ENCODE measurements at places on chromosomes 1 and 21. TPM values are rescaled to one million over a fixed set of nuclear protein-coding genes. Genes with fewer than 3 reads are reported as not detected.

DNA sequence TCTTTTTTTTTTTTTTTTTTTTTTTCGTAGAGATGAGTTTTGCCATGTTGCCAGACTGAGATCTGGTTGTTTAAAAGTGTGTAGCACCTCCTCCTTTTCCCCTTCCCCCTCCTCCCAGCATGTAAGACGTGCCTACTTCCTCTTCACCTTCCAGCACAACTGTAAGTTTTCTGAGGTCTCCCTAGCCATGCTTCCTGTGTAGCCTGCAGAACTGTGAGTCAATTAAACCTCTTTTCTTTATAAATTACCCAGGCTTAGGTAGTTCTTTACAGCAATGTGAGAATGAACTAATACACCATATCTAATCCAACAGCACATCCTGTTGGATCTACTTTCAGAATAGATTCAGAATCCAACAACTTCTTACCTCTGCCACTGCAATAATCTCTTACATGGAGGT lies 111.1 kb downstream of the CLIC6 start:
- no peak overlapping the region for H3K27ac ChIP-seq
- no peaks in the 10 kb centered on the region for H3K36me3 ChIP-seq
- no peak for DNase-seq
- no peak overlapping the region for H3K4me3 ChIP-seq
- no peaks in the 10 kb centered on the region for H3K4me1 ChIP-seq
- H3K27me3 ChIP-seq, result no peaks in the 10 kb centered on the region

- H3K4me3 ChIP-seq, result no peak overlapping the region
- no peaks in the 10 kb centered on the region for H3K27me3 ChIP-seq
- peak; percentile 76 for DNase-seq
- H3K27ac ChIP-seq, result no peak overlapping the region
- H3K4me1 ChIP-seq, result no peaks in the 10 kb centered on the region
These were observed 105.9 kb upstream of the SLC45A1 start for GRCh38 chr1:8211883-8212579.

GRCh38 chr1:157153746-157154145 lies 15.6 kb upstream of the ETV3 start:
- H3K4me3 ChIP-seq, result no peak overlapping the region
- no peaks in the 10 kb centered on the region for H3K27me3 ChIP-seq
- no peak overlapping the region for H3K27ac ChIP-seq
- no peaks in the 10 kb centered on the region for H3K4me1 ChIP-seq
- no peaks in the 10 kb centered on the region for H3K36me3 ChIP-seq
- DNase-seq, result no peak

DNA sequence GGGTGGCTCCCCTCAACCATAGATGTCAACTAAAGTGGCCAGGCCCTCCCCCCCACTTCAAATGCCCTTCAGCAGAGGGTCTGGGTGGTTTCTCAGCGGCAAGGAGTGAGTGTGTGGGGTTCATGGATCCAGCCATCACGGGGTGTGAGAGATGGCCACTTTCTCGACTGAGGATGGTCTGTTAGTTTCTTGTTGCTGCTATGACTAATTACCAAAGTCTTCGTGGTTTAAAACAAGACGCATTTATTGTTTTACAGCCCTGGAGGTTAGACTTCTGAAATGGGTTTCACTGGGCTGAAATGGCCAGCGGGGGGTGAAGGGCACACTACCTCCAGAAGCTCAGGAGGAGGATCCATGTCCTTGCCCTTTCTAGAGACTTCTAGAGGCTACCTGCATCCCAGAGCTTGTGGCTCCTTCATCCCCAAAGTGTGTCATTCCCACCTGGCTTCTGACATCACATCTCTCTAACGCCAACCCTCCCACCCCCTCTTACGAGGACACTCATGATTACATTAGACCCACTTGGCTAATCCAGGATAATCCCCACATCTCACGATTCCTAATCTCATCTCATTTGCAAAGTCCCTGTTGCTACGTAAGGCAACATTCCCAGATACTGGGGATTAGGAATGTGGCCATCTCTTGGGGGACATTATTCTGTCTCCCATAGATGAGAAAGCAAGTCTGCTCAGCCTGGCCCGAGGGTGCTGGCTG lies 53.0 kb downstream of the EPHB2 start:
- H3K27ac ChIP-seq, result no peak overlapping the region
- H3K4me3 ChIP-seq, result no peak overlapping the region
- H3K4me1 ChIP-seq, result no peaks in the 10 kb centered on the region
- no peaks in the 10 kb centered on the region for H3K27me3 ChIP-seq

DNA sequence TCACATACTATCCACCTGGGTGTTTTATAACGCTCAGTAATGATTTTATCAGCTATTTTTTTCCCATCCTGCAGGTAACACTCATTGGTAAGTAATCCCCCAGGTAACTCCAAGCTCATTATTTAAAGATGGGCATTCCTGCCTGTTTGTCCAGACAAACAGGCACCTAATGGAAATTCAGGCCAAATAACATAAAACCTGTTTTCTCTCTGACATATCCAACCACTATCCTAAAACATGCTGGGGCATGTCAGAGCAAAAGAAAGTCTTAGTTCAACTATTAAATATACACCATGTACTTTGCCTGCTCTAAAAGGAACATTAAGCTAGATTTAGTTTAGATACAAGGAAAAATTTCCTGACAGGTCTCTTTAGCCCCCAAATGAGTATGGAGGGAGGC lies 987.7 kb downstream of the TTLL7 start:
- DNase-seq, result no peak
- no peak overlapping the region for H3K4me3 ChIP-seq
- H3K36me3 ChIP-seq, result no peaks in the 10 kb centered on the region

- H3K4me1 ChIP-seq, result no peaks in the 10 kb centered on the region
- H3K4me3 ChIP-seq, result no peak overlapping the region
- H3K27me3 ChIP-seq, result no peaks in the 10 kb centered on the region
- DNase-seq, result no peak
- no peaks in the 10 kb centered on the region for H3K36me3 ChIP-seq
These were observed 577.3 kb upstream of the ZP4 start for GRCh38 chr1:238468068-238468467.

DNA sequence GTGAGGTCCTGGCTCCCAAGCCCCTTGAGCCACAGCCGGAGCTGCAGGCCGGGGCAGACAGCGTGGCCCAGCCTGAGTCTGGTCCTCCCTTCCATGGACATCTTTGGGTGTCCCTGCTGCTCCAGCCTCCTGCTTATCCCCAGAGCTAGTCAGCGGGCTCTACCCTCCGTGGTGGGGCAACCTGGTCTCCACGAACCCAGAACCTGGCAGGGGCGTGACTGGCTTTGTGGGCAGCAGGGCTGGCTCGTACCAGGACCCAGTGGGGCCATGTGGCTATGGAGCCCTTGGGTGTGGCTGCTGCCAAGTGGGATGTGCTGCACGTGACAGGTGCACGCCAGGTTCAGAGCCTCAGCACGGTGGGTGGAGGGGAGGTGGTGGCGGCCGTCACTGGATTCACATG lies 18.3 kb downstream of the CFAP410 start:
- no peaks in the 10 kb centered on the region for H3K4me1 ChIP-seq
- no peak overlapping the region for H3K4me3 ChIP-seq
- H3K27ac ChIP-seq, result no peak overlapping the region
- peaks cover 54% of the 10 kb centered on the region for H3K36me3 ChIP-seq

- H3K27ac ChIP-seq, result no peak overlapping the region
- no peaks in the 10 kb centered on the region for H3K27me3 ChIP-seq
- no peak for DNase-seq
- no peaks in the 10 kb centered on the region for H3K36me3 ChIP-seq
- H3K4me3 ChIP-seq, result no peak overlapping the region
These were observed 191.3 kb downstream of the GRIK3 start for GRCh38 chr1:36843027-36843426.

- peak overlapping the region; percentile 100 for H3K4me3 ChIP-seq
- H3K4me1 ChIP-seq, result no peaks in the 10 kb centered on the region
- H3K27me3 ChIP-seq, result no peaks in the 10 kb centered on the region
- peak; percentile 62 for DNase-seq
- peak overlapping the region; percentile 93 for H3K27ac ChIP-seq
These were observed 833 bp upstream of the DIP2A start for GRCh38 chr21:46457801-46458314.

GRCh38 chr1:169809370-169810095 lies 14.8 kb upstream of the METTL18 start:
- no peaks in the 10 kb centered on the region for H3K27me3 ChIP-seq
- H3K27ac ChIP-seq, result no peak overlapping the region
- H3K36me3 ChIP-seq, result no peaks in the 10 kb centered on the region
- no peak for DNase-seq
- H3K4me3 ChIP-seq, result no peak overlapping the region

- H3K36me3 ChIP-seq, result no peaks in the 10 kb centered on the region
- H3K27ac ChIP-seq, result no peak overlapping the region
- no peaks in the 10 kb centered on the region for H3K27me3 ChIP-seq
- H3K4me1 ChIP-seq, result no peaks in the 10 kb centered on the region
- DNase-seq, result no peak
- no peak overlapping the region for H3K4me3 ChIP-seq
These were observed 59.5 kb downstream of the RHOU start for GRCh38 chr1:228794810-228795209.

Gene SEMA4A
- 4.2 TPM for total RNA-seq

Gene IL19
- not detected for total RNA-seq

Gene PSRC1
- 2.2 TPM for total RNA-seq

Gene PLOD1
- 56.1 TPM for total RNA-seq

Gene MPL
- total RNA-seq, result 0.39 TPM

Gene IFNLR1
- 3.7 TPM for total RNA-seq

Gene UCHL5
- 32.9 TPM for total RNA-seq

Gene TFAP2E
- total RNA-seq, result not detected

All from right atrium auricular region (tissue), 2 donors.